ENCODE measurements at places on chromosomes 5 and 9. TPM values are rescaled to one million over a fixed set of nuclear protein-coding genes. Genes with fewer than 3 reads are reported as not detected.

Gene PCDHB6
- 0.05 TPM for polyA plus RNA-seq

Gene QRFP
- not detected for polyA plus RNA-seq

Gene AFF4
- 44.9 TPM for polyA plus RNA-seq

Gene TMEM174
- polyA plus RNA-seq, result not detected

Gene PDE8B
- not detected for polyA plus RNA-seq

Gene AGXT2
- polyA plus RNA-seq, result not detected

Gene ANKRD34B
- not detected for polyA plus RNA-seq

DNA sequence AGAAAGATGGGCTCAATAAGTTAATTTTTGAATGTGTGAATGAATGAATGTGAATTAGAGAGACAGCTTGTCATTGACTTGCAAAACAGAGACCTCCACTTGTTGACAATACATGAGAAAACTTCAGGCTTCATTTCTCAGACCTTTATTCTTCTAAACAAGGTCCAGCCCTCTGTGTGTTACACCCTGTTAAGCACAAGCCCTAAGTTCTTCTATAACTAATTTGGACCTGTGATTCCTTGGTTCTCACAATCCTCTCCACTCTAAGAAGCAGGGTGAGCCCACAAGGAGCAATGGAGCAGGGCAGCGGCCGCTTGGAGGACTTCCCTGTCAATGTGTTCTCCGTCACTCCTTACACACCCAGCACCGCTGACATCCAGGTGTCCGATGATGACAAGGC, at the start of gene TMEM174:
Gene TMEM174 (plus strand): TSS at position 243 of the 400 bp plus-strand sequence. CDS start 51 bp downstream, at position 294.
- no peaks in the 10 kb centered on the region for H3K36me3 ChIP-seq
- H3K27ac ChIP-seq, result no peak within 1 kb of the TSS
- H3K4me3 ChIP-seq, result no peak within 1 kb of the TSS

- H3K36me3 ChIP-seq, result no peaks in the 10 kb centered on the region
- DNase-seq, result no peak
- H3K27ac ChIP-seq, result no peak overlapping the region
- peaks cover 4% of the 10 kb centered on the region for H3K27me3 ChIP-seq
- no peaks in the 10 kb centered on the region for H3K4me1 ChIP-seq
Observed at GRCh38 chr5:169554251-169554650, 29.3 kb upstream of the SPDL1 start.

- H3K4me3 ChIP-seq, result no peak overlapping the region
- H3K27me3 ChIP-seq, result peaks cover 5% of the 10 kb centered on the region
Observed at GRCh38 chr9:95370064-95370463, 52.6 kb upstream of the FANCC start.

- no peak overlapping the region for H3K4me3 ChIP-seq
- no peaks in the 10 kb centered on the region for H3K27me3 ChIP-seq
- H3K4me1 ChIP-seq, result no peaks in the 10 kb centered on the region
- H3K27ac ChIP-seq, result no peak overlapping the region
Observed at GRCh38 chr5:68744206-68744605, 349.6 kb upstream of the SLC30A5 start.

GRCh38 chr5:69075522-69076179, 18.2 kb upstream of the SLC30A5 start:
- no peaks in the 10 kb centered on the region for H3K36me3 ChIP-seq
- no peaks in the 10 kb centered on the region for H3K27me3 ChIP-seq
- H3K27ac ChIP-seq, result no peak overlapping the region
- no peak for DNase-seq
- no peak overlapping the region for H3K4me3 ChIP-seq

DNA sequence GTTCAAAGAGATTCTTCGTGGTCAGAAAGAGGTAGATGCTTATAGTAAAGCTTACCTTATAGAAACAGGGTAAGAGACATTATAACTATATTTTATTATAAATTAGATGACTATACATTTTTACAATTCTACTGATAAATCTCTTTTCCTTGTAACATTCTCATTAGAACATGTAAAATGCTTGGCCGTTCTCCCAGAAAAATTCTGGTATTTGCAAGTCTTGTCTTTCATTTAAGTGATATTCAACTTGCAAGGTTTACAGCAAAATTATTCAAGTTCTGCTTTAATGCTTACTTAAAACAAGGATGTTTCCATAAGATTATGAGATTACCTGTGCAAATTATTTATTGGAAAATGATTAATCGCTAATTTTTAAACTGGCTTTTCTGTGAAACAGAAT, 41.3 kb upstream of the CDH18 start:
- H3K27me3 ChIP-seq, result no peaks in the 10 kb centered on the region
- no peak overlapping the region for H3K27ac ChIP-seq
- no peak for DNase-seq
- H3K36me3 ChIP-seq, result no peaks in the 10 kb centered on the region
- no peaks in the 10 kb centered on the region for H3K4me1 ChIP-seq

GRCh38 chr9:130952065-130952762, 13.2 kb upstream of the FIBCD1 start:
- H3K36me3 ChIP-seq, result no peaks in the 10 kb centered on the region
- no peak overlapping the region for H3K27ac ChIP-seq
- H3K27me3 ChIP-seq, result peaks cover 27% of the 10 kb centered on the region
- DNase-seq, result no peak
- peaks cover 11% of the 10 kb centered on the region for H3K4me1 ChIP-seq

DNA sequence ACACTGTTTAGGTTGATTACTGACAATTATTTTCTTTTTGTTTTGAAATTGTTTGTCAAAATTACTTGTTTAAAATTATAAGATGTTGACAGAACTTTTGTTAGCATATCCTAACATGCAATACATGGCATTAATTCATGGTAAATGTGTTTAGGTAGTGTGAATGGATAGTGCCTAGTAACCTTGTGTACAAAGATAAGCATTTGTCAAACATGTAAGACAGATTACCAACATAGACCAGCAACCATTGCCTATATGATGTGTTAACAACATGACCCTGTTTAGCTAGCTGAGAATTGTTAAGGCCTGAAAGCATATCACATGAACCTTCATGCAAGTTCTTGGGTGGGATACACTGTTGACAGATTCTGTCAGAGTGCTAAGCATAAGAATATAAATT, 13.4 kb downstream of the MAN2A1 start:
- no peaks in the 10 kb centered on the region for H3K36me3 ChIP-seq
- H3K4me3 ChIP-seq, result no peak overlapping the region
- no peak for DNase-seq
- H3K27ac ChIP-seq, result no peak overlapping the region

DNA sequence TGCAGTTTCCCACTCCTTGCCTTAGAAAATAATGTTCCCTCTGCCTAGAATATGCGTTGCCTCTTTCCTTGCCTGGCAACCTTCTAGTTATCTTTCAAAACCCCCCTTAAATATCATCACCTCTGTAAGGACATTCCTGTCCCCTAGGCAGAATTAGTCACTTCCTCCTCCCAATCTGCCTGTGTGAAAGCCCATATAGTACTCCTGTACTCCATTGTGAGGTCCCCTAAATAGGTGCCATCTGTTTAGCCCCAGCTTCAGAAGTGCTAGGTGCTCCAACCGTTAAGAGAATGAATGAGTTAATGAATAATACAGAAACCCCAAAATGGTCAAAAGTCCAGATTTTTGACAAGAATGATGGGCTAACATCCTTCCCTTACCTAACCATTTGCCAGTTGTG, 181.4 kb downstream of the GDNF start:
- no peak for DNase-seq
- no peak overlapping the region for H3K27ac ChIP-seq
- no peaks in the 10 kb centered on the region for H3K36me3 ChIP-seq
- H3K4me1 ChIP-seq, result peaks cover 7% of the 10 kb centered on the region
- no peak overlapping the region for H3K4me3 ChIP-seq

Measured in keratinocyte (primary cell).